ENCODE measurements at places on chromosomes 4 and X. TPM values are rescaled to one million over a fixed set of nuclear protein-coding genes. Genes with fewer than 3 reads are reported as not detected.

IL9R gene
- 0.18 TPM for total RNA-seq

PNMA5 gene
- total RNA-seq, result not detected

RAB41 gene
- total RNA-seq, result not detected

IL3RA gene
- 1.7 TPM for total RNA-seq

DCHS2 gene
- total RNA-seq, result 0.09 TPM

RAI2 gene
- total RNA-seq, result 2.1 TPM

EGFL6 gene
- total RNA-seq, result not detected

KCTD8 gene
- not detected for total RNA-seq

EGF gene
- not detected for total RNA-seq

METTL14 gene
- total RNA-seq, result 25.2 TPM

TMSB15C gene
- not detected for total RNA-seq

USP17L5 gene
- not detected for total RNA-seq

WNK3 gene
- 11.7 TPM for total RNA-seq

SLITRK2 gene
- 0.06 TPM for total RNA-seq

GRCh38 chr4:145511913-145512522 lies 30.4 kb downstream of the SMAD1 start:
- no peak for DNase-seq

GRCh38 chr4:101774807-101775206 lies 15.7 kb upstream of the BANK1 start:
- DNase-seq, result no peak

GRCh38 chrX:149433451-149433850 lies 71.7 kb downstream of the IDS start:
- DNase-seq, result no peak

GRCh38 chr4:52659001-52659721 lies at the start of gene USP46:
TSS of gene USP46 (minus strand) at chr4:52659301. CDS start at chr4:52659150, 151 bp downstream.
- DNase-seq, result peak; percentile 86

DNA sequence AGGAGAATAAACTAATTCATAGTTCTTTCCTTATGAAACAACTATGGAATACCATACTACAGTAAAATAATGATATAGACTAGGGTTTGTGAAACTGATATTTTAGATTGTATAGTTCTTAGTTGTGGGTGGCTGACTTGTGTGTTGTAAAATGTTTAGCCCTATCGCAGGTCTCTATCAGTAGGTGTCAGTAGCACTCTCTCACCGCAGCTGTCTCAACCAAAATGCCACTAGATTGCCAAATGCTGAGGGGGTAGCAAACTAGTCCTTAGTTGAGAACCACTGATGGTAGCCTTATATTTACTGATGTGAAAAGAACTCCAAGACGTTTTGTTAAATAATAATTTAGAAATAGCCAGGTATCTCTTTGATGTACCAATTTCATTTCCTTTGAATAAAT lies 48.1 kb downstream of the RHOXF2B start:
- no peak for DNase-seq

GRCh38 chr4:57172065-57172464 lies 61.9 kb upstream of the IGFBP7 start:
- no peak for DNase-seq

GRCh38 chrX:290476-291166 lies 9.4 kb downstream of the PLCXD1 start:
- DNase-seq, result peak; percentile 40

GRCh38 chr4:3287271-3287971 lies 5.4 kb upstream of the RGS12 start:
- peak; percentile 32 for DNase-seq

DNA sequence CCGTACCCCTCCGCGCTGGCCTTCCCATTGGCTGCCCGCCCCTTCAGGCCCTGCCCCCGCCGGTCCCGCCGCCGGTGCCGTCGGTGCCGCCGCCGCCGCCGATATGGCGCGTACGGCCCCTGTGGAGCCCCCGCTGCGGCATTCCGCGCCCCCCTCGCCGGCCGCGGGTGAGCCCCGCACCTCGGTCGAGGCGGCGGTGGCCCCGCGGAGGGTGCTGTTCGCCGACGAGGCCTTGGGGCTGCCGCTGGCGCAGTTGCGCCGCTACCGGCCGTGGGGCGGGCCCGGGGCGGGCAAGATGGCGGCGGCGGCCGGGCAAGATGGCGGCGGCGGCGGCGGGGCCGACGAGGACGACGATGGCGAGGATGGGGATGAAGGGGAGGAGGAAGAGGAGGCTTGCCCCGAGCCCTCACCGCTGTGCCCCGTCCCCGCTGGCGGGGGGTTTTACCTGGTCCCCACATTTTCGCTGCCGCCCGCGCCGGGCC lies at the start of gene PPP1R3F:
Gene PPP1R3F, plus strand, starts transcription at position 27 of the 482 bp plus-strand sequence. Its CDS starts 77 bp downstream, at position 104.
- DNase-seq, result peak; percentile 41

DNA sequence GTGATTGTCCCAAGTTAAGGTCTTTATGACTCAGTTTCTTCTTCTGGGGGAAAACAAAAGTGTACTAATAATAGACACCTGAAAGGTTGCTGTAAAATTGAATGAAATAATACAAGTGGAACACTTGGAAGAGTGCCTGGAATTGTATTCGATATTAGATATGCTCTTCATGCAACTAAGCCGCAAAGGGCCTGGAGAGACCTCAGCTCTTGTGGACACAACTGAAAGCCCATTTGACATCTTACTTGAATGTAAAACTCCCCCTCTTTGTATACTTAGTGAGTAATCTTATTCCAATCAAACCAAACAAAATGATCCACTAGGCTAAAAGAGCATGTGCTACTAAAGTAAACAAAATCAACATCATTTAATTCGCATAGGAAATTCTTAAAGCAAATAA lies 511 bp upstream of the MAP9 start:
- no peak for DNase-seq

GRCh38 chr4:42636645-42636949 lies 20.3 kb downstream of the ATP8A1 start:
- DNase-seq, result no peak

DNA sequence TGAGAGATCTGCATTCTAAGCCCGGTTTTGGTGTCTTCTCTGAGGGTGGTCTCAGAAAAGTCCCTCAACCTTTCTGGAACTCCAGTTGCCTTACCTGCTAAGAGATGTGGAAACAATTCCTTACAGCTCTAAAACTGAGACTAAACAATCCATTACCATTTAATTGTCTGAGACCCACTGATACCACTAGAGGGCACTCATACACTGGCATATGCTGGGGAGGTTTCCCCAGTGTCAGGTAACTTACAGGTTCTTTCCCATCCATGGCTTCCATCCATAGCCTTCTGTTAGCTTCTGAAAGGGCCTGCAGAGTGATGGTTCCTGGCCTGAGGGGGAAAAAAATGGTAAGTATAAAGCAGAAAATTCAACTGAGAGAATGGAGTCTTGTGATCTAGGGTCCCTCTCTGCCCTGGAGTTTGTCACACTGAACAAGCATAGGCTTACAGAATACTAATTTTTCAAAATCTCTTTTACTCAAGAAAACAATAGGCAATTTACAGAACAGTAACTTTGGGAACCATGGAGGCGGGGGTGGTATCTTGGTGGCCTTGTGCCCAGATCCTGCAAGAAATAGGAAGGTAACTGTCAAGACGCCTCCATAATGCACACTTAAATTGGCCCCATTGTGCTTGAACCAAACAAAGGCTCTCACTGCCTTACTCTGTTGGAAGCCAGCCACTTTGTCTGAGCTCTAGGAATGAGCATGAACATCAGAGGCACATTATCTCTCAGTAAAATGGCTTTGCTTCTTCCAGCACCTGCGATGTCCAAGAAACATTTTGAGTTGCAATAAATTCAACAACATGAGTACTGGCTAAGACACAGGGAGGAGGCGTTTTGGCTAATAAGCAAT lies 236.1 kb downstream of the OPHN1 start:
- DNase-seq, result no peak

DNA sequence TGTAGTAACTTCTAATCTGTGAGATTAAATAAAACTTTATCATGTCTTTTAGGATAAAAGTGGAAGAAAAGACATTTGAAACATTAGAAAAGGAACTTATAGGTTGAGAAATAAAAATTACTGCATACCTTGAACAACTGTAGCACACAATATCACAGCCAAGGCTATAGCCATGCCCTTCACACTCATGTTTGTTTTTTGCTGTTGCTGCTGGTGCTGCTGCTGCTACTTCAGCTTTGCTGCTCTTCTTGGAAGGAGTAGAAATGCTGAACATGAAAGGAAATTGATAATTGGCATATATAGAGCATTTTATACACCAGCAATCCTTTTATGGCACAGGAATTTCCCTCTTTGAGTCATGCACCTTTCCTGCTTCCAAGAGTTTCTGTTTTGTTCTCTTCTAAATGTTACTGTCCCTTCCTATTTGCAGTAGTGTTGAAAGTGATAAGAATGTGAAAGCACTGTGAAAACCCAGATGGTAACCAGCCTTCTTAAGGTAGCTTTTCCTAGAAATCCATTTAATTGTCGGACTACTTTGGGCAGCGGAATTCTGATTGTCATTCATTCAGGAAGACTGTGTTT lies at the start of gene CXCL11:
Gene CXCL11, minus strand, starts transcription at position 272 of the 582 bp plus-strand sequence. Its CDS starts 83 bp downstream, at position 189.
- DNase-seq, result no peak

DNA sequence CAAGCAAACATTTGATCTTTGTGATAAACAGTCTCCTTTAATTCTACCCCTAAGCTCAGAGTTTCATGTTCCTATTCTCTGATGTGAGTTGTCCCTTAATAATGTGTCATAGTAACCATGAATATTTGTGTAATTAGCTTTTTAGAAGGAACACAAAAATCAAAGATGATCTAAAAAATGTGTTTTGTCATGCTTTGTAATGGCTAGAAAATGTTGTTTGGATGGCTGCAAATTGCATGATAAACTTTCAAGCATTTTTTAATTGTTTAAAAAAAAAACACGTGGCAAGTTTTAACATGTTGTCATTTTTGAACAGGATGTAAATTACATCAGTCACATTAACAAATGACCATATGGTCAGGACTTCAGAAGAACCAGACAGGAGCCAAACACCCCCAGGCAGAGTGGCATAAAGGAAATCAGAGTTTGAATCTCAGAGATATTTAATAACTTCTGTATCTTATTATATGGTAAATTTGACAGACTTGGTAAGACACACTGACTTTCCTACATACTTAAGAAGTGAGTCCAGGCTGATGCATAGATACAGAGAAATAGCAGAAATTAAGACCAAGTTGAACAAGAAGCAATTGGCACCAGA lies 223.9 kb upstream of the VEGFC start:
- no peak for DNase-seq

DNA sequence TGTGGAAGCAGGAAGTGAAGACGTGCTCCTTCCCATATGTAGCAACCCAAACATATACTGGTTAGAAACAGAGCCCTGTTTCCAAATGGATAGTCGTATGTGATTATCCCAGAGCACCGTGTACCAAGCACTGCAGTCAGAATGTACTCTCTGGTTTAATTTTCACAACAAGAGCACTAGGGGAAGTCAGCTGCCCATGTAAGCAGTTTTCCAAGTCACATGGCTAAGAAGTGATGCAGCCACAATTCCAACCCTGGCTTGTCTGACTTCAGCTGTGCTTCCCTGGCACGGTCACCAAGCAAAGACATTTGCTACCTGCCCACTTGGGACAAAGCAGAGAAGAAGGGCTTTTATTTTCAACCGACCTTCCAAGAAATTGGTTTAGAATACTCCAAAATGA lies 28.2 kb upstream of the CEP135 start:
- DNase-seq, result no peak

DNA sequence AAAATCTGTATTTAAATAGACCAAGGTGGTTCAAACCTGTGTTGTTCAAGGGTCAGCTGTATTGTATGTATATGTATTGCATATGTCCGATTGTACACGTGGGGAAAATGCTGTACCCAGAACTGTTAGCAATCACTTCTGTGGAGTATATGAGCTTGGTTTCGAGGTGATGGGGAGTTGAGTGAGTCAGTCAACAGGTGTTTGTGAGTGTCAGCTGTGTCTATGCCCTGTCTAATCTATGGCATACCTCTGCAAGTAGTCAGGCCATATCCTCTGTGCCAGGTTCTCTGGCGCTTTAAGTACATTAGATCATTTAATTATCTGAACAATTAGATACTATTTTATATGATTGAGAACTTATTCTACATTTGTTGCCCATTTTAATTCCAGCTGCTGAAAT lies 7.4 kb downstream of the ZRSR2 start:
- no peak for DNase-seq

DNA sequence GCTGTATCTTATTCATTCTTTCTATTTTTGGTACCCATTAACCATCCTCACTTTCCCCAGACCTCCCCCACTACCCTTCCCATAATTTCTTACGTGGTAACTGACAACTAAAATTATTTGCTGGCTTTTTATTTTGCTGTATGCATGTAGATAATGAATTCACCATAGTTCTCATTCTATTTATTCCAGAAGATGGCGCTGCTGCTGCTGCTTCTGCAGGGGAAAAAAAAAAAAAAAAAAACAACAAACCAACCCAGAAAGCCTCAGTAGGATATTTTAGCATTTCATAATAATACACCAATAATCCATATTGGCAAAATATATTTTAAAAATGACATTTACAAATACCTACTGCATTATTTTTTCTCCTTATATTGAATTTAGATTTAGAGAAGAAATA lies 416.6 kb upstream of the MAGEB18 start:
- no peak for DNase-seq

GRCh38 chrX:84873176-84873575 lies 130.5 kb upstream of the APOOL start:
- DNase-seq, result no peak

DNA sequence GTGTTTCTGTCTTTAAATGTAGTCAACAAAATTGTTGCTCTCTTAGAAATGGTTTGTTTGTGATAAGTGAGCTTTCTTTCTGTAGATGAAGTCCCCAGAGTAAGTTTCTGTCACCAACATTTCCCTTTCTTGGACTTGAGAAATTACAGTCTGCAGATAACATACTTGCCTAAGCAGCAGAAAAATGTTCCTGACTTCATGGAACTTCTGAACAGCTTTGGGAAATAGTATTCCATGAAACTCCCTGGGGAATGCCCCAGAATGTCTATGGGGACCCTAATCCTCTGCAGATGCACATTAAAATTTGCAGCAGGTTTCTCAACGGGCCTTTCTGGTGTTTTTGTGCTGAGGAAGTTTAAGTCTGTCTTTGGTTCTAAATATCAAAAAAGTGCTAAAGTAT lies 38.6 kb upstream of the NEIL3 start:
- no peak for DNase-seq

DNA sequence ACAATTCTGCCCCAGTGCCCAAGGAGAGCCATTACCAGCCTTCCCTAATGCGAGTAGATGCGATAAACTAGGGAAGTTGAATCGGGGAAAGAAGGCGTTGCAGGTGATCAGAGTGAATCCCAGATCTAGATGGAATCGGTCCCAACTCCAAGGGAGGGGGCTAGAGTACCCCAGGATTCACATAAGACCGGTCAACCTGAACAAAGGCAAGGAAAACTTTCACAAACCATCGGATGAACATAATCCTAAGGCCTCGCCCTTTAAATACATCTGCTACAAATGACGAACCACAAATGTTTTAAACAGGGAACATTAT lies 11.2 kb upstream of the ZCCHC13 start:
- DNase-seq, result no peak

All from right lobe of liver (tissue), 6 donors.